AML-193 (cell line): ENCODE measurements at places on chromosomes 1 and 21.
A peak's percentile ranks its signal among the peaks of the same experiment; 100 is the strongest.

- no peak for DNase-seq
These were observed 249.4 kb upstream of the AJAP1 start for GRCh38 chr1:4404854-4405590.

DNA sequence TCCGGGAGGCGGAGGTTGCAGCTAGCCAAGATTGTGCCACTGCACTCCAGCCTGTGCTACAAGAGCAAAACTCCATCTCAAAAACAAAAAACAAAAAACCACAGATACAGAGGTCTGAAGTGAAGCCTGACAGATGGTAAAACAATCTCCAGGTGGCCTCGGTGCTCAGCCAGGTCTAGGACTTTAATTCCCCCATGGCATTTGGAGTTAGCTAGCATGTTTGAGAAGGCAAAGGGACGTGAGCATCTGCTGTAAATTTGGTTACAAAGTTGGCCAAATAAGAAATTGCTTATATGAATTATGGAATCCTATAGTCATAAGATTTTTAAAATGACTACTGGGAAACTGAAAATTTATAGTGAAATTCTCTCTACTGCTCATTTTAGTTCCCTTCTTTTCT is 98.3 kb upstream of the FMN2 start:
- DNase-seq, result no peak

DNA sequence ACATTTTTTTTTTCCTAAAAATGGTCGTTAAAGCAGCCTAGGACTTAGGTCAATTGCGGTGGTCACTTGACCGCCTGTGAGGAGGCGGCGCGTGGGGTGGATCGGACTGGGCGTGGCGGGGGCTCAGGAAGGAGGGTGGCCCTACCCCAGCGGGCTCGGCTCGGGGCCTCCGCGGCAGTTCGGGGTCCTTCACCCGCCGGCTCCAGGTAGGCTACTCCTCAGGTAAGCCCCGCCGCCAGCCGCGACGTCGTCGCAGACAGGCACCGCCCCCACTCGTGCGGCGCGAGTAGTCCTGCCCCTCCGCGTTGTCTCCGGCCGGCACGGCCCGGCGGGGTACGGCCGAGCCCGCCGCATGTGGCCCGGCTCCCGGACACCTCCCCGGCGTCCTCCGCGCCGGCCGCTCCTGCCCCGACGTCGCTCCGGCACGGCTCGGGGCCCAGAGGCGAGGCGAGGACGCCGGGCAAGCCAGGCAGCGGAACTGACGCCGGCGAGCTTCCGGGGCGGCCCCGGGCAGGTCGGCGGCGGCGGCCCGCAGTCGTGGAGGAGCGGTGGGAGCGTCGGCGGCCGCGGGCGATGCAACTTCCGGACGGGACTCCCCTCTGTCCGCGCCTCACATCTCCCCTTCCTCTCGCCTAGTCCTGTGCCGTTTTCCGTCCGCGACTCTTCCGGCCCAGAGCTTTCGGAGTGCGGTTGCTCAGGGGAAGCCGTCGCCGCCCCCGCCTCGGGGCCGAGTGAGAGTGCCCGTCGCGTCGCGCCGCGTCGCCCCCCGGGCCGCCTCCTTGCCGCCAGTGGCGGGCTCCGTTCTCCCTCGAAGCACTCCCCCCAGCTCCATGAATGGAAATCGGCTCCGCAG is at the start of gene AGO3:
Gene AGO3 (plus strand): TSS at position 513 of the 853 bp plus-strand sequence. CDS start 322 bp downstream, at position 835.
- peak; percentile 76 for DNase-seq

DNA sequence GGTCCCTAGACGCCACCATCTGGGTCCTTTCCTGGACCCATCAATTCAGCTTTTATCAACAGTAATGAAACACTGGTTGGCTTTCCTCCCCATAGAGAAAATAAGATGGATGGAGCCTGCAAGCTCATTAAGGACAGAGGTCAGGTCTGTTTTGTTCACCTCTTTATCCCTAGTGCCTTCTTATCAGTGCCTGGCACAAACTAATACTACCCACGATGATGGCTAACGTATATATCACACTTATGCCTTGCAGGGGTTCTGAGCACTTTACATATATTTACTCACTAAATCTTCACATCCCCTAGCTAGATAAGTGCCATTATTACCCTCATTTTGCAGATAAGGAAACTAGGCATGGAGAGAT is 5.1 kb upstream of the UBXN10 start:
- no peak for DNase-seq

DNA sequence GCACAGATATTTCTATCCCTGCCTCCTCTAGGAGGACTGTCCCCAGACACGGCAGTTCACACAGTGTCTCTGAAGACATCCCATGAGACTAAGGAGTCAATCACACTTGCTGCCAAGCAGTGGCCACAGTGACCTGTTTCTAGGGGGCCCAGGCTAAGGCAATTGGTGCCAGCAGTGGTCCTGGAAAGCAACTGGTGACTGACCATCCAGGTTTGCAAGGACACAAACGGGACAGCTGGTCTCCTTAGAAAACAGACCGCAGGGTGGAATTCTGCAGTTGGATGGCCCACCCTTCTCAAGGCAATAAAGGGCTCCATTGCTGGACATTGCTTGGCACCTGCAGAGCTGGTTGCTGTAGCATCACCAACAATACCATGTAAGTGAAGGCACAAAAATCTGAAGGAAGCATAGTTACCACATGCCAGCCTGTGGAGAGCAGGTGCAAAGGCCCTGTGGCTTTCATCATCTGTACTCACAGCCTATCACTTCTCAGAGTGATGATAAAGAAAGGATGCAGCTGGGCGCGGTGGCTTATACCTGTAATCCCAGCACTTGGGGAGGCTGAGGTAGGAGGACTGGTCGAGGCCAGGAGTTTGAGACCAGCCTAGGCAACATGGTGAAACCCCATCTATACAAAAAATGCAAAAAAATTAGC is 81.5 kb downstream of the STUM start:
- DNase-seq, result no peak

DNA sequence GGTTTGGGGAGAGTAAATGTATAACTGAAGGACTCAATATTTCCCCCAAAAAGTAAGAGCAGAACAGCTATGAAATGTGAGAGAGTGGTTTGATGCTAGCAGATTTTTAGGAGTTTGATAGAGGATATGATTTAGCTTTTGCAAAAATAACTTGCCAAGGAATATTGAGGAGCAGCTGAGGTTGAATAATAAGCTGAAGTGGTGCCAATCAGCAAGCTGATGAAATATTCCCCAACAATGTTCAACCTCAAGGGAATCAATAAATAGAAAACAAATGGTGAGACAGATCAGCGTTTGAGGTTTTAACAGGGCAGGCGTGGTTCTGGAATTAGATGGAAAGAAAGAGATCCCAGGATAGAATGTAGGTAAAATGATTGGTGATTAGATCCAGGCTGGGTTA is 413.4 kb upstream of the ADAMTS5 start:
- no peak for DNase-seq

GRCh38 chr1:47915677-47916353 is 81.4 kb downstream of the TRABD2B start:
- no peak for DNase-seq

- DNase-seq, result no peak
These were observed 136.0 kb downstream of the LTN1 start for GRCh38 chr21:28856588-28857250.
